ENCODE measurements at places on chromosomes 11 and 22.
A peak's percentile ranks its signal among the peaks of the same experiment; 100 is the strongest.

DNA sequence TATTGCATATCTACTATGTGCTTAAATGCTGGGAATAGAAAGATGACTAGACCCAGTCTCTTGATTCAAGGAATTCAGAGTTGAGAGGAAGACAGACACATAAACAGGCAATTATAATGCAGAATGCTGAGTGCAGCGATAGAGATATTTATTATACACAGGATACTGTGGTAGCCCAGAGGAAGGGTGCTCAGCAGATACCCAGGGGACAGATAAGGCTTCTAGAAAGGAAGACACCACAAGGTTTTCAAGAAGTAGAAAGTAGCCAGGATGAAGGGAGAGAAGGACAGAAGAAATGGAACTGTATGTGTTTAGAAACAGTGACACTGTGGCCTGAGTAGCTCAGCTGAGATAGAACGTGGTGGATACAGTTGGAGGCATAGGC is 79.4 kb upstream of the NNMT start:
- DNase-seq, result no peak

DNA sequence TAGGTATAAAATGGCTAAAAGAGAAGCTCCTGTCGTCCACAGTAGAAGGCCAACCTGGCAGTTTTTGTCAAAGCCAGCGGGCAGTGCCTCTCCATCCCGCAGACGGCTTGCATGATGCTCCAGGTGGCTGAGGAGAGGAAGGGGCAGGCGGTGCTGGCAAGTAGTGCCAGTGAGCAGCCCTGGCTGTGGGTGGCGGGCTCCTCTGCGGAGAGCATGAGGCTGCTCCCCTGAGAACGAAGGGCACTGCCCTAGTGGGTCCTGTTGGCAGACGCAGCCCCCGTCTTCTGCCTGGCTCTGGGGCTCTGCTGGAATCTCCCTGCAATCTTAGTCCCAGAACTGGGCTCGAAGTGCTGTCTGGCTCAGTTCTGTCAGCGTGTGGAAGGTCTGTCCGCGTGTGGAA is 50.9 kb downstream of the SBF1 start:
- no peak for DNase-seq

DNA sequence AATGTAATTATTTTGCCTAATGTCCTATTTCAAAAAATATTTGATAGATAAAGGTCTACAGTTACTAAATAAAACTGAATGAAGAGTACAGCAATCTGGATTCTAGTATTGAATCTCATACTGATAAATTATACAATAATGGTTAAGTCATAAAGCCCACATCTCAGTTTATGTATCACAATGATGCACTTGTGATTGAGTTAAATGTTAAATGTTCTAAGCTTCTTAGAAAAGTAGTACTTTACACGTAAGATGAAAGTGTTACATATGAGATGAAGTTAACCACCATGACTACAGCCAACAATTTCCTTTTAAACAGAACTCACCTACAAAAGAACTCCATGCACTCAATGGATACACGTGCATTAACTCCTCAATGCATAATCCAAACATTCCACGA is 51.7 kb downstream of the PHF21A start:
- no peak for DNase-seq

DNA sequence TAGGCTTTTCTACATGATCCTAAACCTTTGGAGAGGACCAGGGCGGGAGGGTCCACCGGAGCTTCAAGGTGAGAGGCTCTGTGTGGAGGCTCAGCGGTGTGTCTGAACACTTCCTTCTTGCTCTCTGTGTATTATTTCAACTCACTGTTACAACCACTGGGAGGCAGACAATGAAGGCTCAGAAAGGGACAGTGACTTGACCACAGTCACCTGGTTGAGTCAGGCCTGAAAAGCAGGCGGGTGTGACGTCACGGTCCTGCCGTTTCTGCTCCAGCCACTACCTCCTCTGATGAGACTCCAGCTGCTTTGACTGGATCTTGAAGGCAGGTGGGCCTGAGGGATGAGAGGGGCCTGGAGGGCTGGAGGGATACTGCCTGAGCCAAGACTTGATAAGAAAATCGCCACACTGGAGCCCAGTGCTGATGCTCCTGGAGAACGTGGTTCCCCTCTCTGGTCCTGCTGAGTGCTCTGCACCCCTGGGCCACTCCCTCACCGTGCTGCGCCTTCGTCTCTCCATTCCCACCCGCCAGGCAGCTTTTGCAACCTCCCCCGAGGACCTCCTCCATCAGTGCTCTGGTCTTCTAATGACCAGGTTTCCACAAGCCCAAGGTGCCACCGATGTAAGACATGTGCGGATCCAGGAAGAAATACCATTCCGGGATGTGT is 27.9 kb downstream of the KCNC1 start:
- no peak for DNase-seq

- peak; percentile 97 for DNase-seq
Observed at GRCh38 chr11:83051760-83052671, 19.7 kb downstream of the RAB30 start.

DNA sequence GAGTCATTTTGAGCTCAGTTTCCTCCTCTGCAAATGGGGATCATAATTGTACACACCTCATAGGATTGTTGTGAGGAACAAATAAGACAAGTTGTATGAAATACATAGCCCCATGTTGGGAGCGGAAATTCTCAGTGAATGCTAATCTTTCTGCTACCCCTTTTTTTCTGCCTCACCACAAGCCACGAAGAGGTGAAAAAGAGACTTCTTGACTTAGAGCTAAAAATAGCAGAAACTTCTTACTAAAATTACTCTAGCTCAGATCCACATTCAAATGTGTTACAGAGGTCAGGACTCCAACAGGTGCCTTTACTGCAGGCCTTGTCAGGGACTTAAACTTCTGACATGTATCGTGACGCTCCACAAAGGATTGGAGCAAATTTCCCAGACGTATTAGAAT is 128.5 kb downstream of the MIAT start:
- DNase-seq, result no peak

- DNase-seq, result no peak
Observed at GRCh38 chr11:95360377-95361075, 129.5 kb upstream of the SESN3 start.

- no peak for DNase-seq
Observed at GRCh38 chr22:43566021-43566420, 154.2 kb downstream of the MPPED1 start.

DNA sequence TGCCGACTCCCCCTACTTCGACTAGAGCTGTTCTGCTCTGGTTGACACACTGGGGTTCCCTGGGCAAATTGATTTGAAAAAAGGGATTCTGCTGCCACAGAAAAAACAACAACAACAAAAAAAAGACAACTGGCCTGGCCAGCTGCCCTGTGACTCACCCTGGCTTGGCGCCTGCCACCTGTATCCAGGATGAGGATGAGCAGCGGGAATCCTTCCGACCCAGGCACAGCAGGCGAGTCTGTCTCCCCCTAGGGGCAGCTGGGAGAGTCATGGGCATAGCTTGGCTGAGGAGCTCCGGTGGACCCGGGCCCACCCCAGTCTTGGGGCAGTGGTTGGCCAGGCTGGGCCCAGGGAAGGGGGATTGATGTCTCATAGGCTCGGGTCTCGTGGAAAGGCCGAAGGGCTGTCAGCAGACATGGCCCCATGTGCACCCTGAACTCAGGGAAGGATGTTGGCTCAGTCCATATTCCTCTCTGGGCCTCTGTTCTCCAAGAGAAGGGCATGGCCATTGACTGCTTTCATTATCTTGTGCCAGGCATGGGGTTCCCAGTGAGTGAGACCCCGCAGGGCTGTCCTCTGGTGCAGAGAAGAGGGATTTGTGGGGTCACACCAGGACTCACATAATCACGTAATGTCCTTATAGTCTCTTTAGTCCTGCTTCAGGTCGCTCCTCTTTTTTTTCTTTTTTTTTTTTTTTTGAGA is 10.4 kb upstream of the SUN2 start:
- peak; percentile 78 for DNase-seq

GRCh38 chr11:27861706-27862430 is 161.6 kb upstream of the BDNF start:
- peak; percentile 87 for DNase-seq

GRCh38 chr11:130139401-130139800 is 20.2 kb upstream of the ST14 start:
- DNase-seq, result no peak

DNA sequence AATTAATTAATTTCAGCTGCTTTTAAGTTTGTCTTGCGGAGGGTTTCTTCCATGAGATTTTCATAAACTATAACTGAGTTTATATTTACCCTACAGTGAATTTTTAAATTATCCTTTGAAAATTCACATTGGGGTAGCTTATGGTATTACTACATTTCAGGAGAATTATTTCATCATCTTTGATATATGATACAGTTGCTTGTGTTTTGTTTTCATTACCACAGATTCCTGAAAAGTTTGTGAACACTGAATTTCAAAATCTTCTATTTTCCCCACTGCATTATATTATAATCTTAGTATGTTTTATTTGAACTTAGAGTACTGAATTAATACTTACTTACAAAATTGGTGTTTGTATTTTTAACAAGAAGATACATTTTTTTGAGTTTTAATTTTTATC is 24.4 kb downstream of the METTL15 start:
- no peak for DNase-seq

- DNase-seq, result no peak
Observed at GRCh38 chr22:40612291-40612751, 24.2 kb downstream of the MRTFA start.

DNA sequence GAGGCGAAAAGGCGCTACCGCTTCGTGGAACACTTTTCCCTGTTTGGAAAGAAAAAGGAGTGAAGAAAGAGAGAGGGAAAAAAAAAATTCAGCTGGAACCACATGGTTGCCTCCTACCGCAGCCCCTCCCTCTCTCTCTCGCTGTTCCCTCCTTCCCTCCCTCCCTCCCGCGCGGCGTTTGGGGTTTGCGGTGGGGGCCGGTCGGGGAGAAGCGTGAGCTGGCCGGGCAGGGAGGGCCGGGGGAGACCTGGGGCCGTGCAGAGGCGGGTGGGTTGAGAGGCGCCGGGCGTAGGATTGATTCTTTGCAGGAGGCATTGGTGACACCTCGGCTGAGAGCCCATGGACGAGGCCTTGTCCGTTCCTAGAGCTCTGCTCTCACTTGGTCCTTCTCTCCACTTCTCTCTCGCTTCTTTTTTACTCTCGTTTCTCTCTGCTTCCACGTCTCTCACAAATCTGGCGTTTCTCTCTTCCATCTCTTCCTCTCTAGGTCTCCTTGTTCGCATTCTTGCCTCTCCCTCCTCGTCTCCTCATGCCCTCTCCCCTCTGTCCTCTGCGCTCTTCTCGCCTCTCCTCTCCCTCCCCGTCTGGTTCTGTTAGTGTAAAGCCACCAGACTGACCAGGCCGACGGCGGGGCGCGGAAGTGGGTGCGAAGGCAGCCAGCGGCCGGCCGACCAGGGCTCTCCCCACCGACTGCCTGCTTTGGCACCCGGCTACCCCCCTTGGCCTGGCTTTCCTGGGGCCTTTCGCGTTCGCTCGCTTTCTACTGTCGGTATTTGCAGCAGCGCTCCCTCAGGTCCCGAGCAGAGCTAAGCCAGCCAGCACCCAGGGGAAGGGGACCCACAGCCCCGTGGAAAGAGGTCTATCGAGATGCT is at the start of gene CLMP:
TSS of gene CLMP (minus strand) at position 61 of the 872 bp plus-strand sequence. CDS start 308 bp downstream, outside the sequence.
- DNase-seq, result peak; percentile 39

GRCh38 chr11:86355256-86355655 is 19.4 kb upstream of the CCDC81 start:
- DNase-seq, result no peak

- DNase-seq, result no peak
Observed at GRCh38 chr11:64469288-64469687, 110.3 kb downstream of the RPS6KA4 start.

DNA sequence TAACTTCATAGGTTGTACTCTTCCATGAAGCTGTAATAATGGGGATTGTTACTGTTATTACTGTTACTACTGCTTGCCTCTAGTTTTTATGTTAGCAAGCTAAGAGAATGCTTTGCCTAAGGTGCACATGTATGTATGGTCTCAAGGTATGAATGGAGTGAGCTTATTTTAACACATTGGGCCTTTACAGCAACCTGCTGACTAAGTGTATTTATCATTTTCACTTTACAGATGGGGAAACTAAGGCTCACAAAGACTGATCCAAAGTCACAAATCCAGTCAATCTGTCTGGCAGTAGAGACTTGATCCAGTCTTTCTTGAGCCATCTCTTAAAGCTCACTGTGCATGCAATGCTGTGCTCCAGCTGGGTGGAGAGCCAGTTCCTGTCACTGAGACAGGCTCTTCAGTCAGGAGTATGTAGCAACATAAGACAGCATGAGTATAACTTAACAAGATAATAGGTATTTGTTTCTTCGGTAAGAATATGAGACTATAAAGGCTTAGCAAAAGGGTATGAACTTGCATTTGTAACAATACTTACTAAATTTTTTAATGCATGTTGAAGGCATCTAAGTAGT is 66.5 kb downstream of the PPP2R1B start:
- no peak for DNase-seq

DNA sequence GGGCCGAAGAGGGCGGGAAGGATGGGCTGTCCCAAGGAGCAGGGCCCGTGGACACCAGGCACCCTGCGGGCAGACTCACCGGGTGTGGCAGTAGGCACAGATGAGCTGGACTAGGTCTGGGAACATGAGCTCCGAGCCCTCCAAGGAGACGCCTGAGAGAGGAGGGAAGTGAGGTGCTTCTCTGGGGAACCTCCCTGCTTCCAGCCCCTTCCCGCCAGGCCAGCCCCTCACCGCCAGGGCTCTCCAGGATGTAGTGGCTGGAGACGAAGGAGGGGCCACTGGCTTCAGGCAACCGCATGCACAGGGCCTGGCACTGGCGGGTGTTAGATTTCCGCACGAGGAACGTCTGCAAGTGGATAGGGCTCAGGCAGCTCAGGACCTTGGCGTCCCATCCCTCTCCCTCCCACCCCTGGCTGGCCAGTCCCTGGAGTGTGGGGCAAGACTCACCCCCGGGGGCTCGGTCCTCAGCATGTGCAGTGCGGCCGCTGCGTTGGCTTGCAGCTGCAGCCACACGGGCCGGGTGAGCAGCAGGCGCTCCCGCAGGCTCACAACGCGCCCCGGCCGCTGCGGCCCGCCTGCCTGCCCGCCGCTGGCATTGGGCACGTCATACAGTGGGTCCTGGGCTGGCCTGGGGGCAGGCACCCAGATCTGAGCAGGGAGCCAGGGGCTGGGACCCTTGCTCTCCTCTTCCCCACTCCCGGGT is 552 bp downstream of the RIN1 start:
- DNase-seq, result peak; percentile 63

DNA sequence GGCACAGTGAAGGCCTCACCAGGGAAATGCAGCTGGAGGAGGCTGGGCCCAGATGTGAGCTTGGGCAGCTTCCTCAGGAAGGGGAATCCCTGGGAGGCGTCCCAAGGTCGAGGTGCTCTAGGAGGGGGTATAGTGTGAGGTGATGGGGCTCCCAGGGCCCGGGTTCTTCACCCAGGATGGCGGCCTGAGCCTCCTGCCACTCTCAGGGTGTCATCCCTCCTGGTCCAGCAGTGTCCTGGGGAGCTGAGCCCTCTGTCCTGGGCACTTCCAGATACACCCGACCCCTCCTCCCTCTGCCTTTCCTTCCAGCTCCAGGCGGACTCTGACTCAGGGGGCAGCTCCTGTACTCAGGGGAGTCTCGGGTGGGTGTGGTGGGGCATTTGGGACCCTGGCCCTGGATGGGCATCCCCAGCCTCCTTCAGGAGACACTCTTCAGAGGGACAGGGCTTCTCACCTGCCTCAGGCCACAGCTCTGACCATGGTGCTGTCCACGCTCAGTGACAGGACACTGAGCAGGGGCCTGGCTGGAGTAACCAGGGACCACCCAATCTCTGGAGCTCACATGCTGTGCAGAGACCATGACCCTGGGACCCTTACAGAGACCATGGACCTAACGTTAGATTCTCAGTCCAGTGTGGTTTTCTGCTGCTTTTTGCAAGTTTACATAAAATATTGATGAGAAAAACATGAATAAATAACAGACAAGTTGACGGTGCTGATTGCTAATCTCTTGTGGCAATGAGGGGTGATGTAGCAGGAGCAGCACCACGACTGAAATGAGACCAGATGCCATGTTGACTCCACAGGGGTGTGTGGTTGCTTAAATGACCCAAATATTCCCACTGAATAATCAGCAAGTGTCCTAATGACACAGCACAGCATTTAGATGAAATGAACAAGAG is 101.9 kb downstream of the GGTLC2 start:
- no peak for DNase-seq

All from HFFc6 (cell line).